ENCODE measurements at places on chromosomes 2 and 18.

DNA sequence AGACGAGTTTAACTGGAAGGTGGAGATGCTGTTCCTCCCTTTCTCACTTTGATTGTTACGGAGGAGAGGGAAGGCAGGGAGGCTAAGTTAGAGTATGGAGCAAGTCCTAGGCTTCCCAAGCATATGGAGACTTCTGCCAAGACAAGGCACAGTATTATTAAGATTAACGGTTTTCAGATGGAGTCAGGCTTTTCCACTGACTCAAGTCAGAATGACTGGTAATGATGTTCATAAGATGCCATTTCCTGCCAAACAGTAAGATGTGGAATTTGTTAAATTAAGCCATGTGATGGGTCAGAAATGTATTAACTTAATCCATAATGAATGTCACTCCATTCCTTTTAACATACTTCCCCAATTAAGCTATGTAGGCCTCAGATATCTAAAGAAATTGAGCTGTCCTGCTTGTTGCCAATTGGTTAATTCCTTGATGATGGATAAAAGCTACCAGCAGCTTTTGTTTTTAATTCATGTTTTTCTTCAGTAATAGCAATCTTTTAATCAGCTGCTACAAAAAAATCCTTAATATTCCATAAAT lies 383.7 kb downstream of the ZNF521 start:
- peak; percentile 93 for ATAC-seq

DNA sequence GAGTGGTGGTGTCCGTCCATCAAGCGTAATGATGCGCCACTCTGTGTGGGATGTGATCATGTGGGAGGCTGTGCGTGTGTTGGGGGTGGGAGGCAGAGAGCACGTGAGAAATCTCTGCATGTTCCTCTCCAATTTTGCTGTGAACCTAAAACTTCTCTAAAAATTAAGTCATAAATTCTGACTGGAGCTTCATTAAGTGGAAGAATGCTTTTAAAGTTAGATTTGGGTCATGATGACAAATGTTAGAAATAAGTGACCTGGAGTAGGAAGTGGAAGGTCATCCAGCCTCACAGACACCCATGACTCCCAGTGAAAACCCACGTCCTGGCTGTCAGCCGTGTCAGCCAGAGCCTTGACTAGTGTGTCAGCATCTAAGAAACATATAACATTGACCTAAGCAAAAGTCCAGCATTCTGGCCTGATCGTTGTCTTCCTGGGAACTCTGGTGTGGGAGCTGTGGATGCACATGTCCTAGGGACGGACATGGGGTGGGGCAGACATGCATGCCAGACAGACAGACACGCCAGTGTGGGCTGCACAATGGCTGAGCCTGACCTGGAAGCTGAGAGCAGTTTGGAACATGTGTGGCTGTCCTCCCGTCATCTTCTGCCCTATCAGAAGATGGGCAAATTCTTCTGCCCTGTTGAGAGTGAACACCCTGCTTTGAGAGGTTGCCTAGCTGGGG lies 245.6 kb downstream of the FAM210A start:
- no peak for ATAC-seq

GRCh38 chr2:239022437-239023260 lies 174.8 kb downstream of the TWIST2 start:
- no peak for ATAC-seq

- ATAC-seq: no peak
These were observed 46.5 kb upstream of the NR4A2 start for GRCh38 chr2:156379071-156379470.
